Aorta (tissue), 5 donors: ENCODE measurements at places on chromosomes 3 and 15. TPM values are rescaled to one million over a fixed set of nuclear protein-coding genes. Genes with fewer than 3 reads are reported as not detected.

Gene GRM2
- 0.87 TPM for total RNA-seq

Gene RBPMS2
- total RNA-seq = 6.9 TPM

Gene SIDT1
- 1.8 TPM for total RNA-seq

Gene PTPRG
- 150 TPM for total RNA-seq

Gene KNG1
- total RNA-seq = not detected

Gene GOLGA8Q
- 1.0 TPM for total RNA-seq

Gene THRB
- total RNA-seq = 77.9 TPM

Gene ARL14
- not detected for total RNA-seq

Gene ADAM10
- 92.8 TPM for total RNA-seq

DNA sequence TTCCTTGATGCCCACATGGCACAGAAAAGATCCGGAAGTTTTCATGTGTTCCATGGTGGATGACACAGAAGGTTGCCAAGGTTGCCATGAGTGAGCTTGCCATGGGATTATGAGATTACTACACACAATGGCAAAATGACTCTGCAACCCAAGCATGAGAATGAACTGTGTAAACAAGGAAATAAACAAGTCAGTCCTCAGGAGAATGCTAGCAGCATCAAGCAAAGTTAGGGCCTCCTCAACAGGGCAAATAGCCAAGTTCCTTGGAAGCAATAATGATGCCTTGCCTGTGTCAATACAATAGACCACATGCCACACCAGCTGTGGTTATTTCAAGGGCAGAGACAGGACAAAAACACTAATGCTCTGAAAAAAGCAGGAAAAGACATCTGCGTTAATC lies 41.8 kb downstream of the AQR start:
- DNase-seq = no peak
- no peaks in the 10 kb centered on the region for H3K4me1 ChIP-seq
- H3K27me3 ChIP-seq = no peaks in the 10 kb centered on the region
- no peak overlapping the region for H3K4me3 ChIP-seq
- H3K36me3 ChIP-seq = peaks cover 5% of the 10 kb centered on the region
- H3K27ac ChIP-seq = no peak overlapping the region

GRCh38 chr3:122505676-122506075 lies 9.1 kb downstream of the KPNA1 start:
- H3K4me3 ChIP-seq = no peak overlapping the region
- H3K27me3 ChIP-seq = no peaks in the 10 kb centered on the region

- DNase-seq = no peak
- H3K4me3 ChIP-seq = no peak overlapping the region
- H3K36me3 ChIP-seq = no peaks in the 10 kb centered on the region
- H3K27ac ChIP-seq = no peak overlapping the region
- H3K27me3 ChIP-seq = no peaks in the 10 kb centered on the region
Measured at GRCh38 chr3:192842138-192842537, 75.5 kb downstream of the MB21D2 start.

DNA sequence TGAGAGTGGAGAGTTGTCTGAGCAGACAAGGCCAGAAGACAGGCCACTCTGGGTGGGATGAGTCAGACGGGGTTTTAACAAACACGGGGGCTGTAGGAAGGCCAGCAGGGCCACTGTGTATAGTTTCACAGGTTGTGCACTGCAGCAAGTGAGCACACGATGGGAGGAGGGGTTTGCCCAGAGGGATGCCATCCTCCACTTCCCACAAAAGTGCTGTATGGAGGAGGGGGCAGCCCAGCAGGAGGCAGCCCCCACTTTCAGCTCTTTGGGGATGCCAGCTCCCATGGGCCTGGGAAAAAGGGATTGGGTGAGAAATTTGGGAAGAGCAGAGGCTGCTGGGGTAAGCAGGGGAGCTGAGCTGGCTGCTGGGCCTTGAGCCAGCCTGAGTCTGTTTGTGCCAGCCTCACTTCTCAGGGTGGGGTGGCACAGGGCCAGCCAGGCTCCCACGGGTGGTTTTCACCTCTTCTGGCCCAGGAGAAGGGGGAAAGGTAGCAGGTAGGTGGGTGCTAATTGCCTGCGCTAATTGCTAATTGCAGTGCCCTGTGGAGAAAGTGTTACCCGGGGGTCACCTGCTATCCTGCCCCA lies 6.7 kb downstream of the ZBTB47 start:
- H3K27me3 ChIP-seq = no peaks in the 10 kb centered on the region
- no peak overlapping the region for H3K27ac ChIP-seq
- H3K36me3 ChIP-seq = no peaks in the 10 kb centered on the region
- DNase-seq = no peak
- H3K4me3 ChIP-seq = no peak overlapping the region

GRCh38 chr3:13425689-13426088 lies 5.6 kb upstream of the NUP210 start:
- H3K27ac ChIP-seq = no peak overlapping the region
- H3K36me3 ChIP-seq = no peaks in the 10 kb centered on the region
- no peaks in the 10 kb centered on the region for H3K4me1 ChIP-seq
- no peaks in the 10 kb centered on the region for H3K27me3 ChIP-seq
- no peak overlapping the region for H3K4me3 ChIP-seq

GRCh38 chr3:23710555-23710954 lies 95.2 kb upstream of the UBE2E1 start:
- no peaks in the 10 kb centered on the region for H3K27me3 ChIP-seq
- no peak for DNase-seq
- H3K27ac ChIP-seq = no peak overlapping the region
- no peak overlapping the region for H3K4me3 ChIP-seq

- H3K4me1 ChIP-seq = no peaks in the 10 kb centered on the region
- H3K4me3 ChIP-seq = no peak overlapping the region
- H3K27ac ChIP-seq = no peak overlapping the region
- no peaks in the 10 kb centered on the region for H3K36me3 ChIP-seq
Measured at GRCh38 chr3:110995461-110996231, 76.0 kb upstream of the NECTIN3 start.

DNA sequence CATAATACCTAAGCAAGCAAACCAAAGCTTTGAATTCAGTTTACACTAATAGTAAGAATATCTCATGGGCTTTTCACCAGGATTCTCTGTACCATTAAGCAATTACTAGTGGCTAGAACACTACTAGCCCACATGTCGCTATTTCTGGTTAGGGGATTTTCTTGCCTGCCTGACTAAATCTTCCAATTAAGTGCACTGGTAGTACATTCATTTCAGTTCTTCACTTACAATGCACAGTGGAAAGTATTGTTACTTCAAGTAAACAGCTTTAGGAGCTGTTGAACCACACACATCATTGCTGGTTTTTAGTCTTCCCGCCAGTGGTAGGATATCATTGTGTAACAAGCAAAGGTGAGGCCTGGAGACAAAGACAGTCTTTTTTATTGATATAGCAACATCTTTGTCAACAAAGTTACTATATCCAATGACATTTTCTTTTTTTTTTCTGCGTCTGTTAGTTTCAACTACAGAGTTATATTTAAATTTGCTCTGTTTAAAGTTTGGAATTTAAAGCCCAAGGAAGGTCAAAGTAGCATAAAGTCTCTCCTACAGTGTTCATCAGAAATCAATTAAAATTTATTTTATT lies 826.8 kb upstream of the NR2F2 start:
- H3K4me3 ChIP-seq = no peak overlapping the region
- DNase-seq = no peak
- H3K27ac ChIP-seq = no peak overlapping the region
- no peaks in the 10 kb centered on the region for H3K27me3 ChIP-seq
- no peaks in the 10 kb centered on the region for H3K4me1 ChIP-seq

- DNase-seq = no peak
- no peaks in the 10 kb centered on the region for H3K27me3 ChIP-seq
- no peak overlapping the region for H3K27ac ChIP-seq
- no peaks in the 10 kb centered on the region for H3K36me3 ChIP-seq
- no peak overlapping the region for H3K4me3 ChIP-seq
Measured at GRCh38 chr3:114329823-114330222, 36.0 kb downstream of the TIGIT start.

DNA sequence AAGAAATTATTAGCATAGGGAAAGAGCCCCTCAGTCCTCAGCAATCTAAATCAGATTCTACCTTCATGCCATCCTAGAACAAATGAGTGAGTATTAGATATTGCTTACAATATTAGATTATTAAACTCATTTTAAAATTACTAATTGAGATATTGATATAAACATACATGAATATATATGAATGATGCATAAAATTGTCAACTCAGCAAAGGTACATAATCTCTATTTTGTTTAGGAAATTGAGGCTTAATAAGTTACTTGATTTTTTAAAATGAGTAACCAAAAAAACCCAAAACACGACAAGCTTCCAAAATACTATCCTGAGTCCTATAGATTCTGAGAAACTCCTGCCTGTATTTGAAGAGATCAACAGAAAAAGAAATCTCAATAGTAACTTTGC lies 297.7 kb upstream of the TMCO5A start:
- no peak overlapping the region for H3K27ac ChIP-seq
- no peak overlapping the region for H3K4me3 ChIP-seq
- DNase-seq = no peak
- H3K4me1 ChIP-seq = no peaks in the 10 kb centered on the region
- H3K27me3 ChIP-seq = no peaks in the 10 kb centered on the region

DNA sequence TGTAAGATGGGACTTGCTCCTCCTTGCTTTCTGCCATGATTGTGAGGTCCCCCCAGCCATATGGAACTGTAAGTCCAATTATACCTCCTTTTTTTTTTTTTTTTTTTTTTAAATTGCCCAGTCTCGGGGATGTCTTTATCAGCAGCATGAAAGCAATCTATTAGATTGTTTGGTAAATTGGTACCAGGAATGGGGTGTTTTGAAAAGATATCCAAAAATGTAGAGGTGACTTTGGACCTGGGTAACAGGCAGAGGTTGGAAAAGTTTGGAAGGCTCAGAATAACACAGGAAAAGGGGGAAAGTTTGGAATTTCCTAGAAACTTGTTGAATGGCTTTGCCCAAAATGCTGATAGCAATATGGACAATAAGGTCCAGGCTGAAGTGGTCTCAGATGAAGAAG lies 545.8 kb upstream of the ALCAM start:
- no peak overlapping the region for H3K27ac ChIP-seq
- H3K36me3 ChIP-seq = no peaks in the 10 kb centered on the region
- no peak overlapping the region for H3K4me3 ChIP-seq
- DNase-seq = no peak
- no peaks in the 10 kb centered on the region for H3K27me3 ChIP-seq

DNA sequence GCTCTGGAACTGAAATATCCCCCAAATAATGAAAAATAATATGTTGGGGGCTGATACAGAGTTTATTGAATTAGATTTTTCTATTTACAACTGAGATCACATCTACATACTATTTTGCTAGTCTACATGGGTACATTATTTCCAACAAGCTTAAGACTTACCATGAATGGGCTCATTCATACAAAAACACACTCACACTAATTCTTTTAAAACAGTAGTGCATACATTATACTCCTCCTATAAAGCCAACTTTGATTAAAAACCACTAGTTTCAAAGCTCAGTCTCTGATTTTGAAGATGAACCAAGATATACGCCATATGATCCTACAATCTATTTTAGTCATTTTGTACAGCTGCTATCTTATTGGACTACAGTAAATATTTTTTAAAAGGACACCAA lies 24.9 kb downstream of the TSPAN3 start:
- H3K36me3 ChIP-seq = peaks cover 3% of the 10 kb centered on the region
- H3K27ac ChIP-seq = no peak overlapping the region
- no peaks in the 10 kb centered on the region for H3K4me1 ChIP-seq
- DNase-seq = no peak

GRCh38 chr15:47384776-47385175 lies 332.5 kb upstream of the SEMA6D start:
- no peaks in the 10 kb centered on the region for H3K27me3 ChIP-seq
- peaks cover 5% of the 10 kb centered on the region for H3K4me1 ChIP-seq
- H3K27ac ChIP-seq = no peak overlapping the region
- no peak overlapping the region for H3K4me3 ChIP-seq

GRCh38 chr3:156751461-156752025 lies 74.6 kb upstream of the LEKR1 start:
- no peaks in the 10 kb centered on the region for H3K27me3 ChIP-seq
- DNase-seq = peak; percentile 50

GRCh38 chr15:45918839-45919238 lies 284.0 kb downstream of the SQOR start:
- H3K4me3 ChIP-seq = no peak overlapping the region
- no peaks in the 10 kb centered on the region for H3K27me3 ChIP-seq
- no peak for DNase-seq
- H3K36me3 ChIP-seq = no peaks in the 10 kb centered on the region

DNA sequence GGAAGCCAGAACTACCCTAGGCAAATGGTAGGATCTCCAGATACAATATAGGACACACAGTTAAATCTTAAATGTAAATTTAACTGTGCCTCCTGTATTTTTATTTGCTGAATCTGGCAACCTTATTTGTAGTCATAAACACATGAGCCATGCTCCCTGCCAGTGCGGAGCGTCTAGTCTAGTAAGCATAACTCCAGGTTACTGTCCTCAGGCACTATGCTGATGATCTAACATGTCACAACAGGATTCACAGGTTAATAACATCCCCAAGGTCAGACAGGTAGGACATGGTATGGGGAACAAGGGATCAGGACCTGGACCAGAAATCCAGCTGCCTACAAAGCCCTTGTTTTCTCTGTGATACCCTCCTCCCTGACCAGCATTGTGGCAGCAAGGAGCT lies 305.1 kb downstream of the CACNA2D3 start:
- no peak overlapping the region for H3K27ac ChIP-seq
- H3K4me3 ChIP-seq = no peak overlapping the region
- DNase-seq = no peak

DNA sequence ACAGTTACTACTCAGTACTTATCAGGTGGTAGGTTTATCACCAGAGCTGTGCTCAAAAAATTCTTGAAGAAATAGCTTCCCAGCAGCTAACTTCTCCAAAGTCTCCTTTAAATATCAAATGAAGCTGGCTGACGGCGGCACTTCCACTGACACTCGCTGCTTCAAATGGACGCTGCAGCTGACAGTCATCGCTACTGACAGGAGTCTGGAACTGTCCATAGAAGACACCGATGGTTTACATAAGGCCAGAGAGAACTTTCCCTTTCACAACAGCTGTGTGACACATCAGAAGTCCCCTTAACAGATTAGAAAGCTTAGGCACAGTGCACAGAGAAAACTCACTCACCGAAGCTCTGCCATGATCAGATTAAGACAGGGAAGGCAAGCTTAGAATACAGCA lies 270.2 kb downstream of the SHOX2 start:
- H3K36me3 ChIP-seq = no peaks in the 10 kb centered on the region
- no peaks in the 10 kb centered on the region for H3K27me3 ChIP-seq
- no peak for DNase-seq
- H3K27ac ChIP-seq = no peak overlapping the region
- no peaks in the 10 kb centered on the region for H3K4me1 ChIP-seq

DNA sequence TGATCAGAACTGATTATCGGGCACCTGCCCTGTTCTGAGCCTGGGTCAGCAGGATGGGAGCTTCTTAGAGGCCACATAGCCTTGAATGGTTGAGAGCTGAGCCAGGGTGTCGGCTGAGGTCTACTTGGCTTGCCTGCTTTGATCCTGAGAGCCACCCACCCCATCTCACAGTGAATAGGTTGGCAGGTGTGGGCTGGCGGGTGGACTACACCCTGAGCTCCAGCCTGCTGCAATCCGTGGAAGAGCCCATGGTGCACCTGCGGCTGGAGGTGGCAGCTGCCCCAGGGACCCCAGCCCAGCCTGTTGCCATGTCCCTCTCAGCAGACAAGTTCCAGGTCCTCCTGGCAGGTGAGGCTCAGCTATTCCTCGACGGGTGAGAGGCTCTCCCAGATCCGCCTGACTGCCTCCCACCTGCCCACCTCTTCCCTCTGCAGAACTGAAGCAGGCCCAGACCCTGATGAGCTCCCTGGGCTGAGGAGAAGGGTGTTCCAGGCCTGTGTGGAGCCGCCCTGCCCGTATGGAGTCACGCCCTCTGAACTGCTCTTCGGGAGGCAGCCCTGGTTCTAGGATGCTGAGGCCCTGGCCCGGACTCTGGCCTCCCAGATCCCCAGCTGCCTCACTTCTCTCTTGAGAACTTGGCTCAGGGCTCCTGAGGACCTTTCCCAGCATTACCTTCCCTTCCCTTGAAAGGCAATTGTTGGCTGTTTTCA lies 3.8 kb downstream of the COMMD4 start:
- H3K27me3 ChIP-seq = no peaks in the 10 kb centered on the region
- H3K4me1 ChIP-seq = no peaks in the 10 kb centered on the region
- no peaks in the 10 kb centered on the region for H3K36me3 ChIP-seq
- H3K27ac ChIP-seq = no peak overlapping the region
- DNase-seq = no peak
